ENCODE measurements at places on chromosomes 1 and 21.
A peak's percentile ranks its signal among the peaks of the same experiment; 100 is the strongest.

- DNase-seq = no peak
These were observed 220.0 kb downstream of the SETD4 start for GRCh38 chr21:35840197-35840799.

GRCh38 chr1:201261771-201262547 lies 21.3 kb upstream of the PKP1 start:
- DNase-seq = no peak

- DNase-seq = no peak
These were observed 38.6 kb upstream of the ETS2 start for GRCh38 chr21:38766987-38767722.

GRCh38 chr1:174761335-174761734 lies 238.4 kb upstream of the CACYBP start:
- DNase-seq = no peak

DNA sequence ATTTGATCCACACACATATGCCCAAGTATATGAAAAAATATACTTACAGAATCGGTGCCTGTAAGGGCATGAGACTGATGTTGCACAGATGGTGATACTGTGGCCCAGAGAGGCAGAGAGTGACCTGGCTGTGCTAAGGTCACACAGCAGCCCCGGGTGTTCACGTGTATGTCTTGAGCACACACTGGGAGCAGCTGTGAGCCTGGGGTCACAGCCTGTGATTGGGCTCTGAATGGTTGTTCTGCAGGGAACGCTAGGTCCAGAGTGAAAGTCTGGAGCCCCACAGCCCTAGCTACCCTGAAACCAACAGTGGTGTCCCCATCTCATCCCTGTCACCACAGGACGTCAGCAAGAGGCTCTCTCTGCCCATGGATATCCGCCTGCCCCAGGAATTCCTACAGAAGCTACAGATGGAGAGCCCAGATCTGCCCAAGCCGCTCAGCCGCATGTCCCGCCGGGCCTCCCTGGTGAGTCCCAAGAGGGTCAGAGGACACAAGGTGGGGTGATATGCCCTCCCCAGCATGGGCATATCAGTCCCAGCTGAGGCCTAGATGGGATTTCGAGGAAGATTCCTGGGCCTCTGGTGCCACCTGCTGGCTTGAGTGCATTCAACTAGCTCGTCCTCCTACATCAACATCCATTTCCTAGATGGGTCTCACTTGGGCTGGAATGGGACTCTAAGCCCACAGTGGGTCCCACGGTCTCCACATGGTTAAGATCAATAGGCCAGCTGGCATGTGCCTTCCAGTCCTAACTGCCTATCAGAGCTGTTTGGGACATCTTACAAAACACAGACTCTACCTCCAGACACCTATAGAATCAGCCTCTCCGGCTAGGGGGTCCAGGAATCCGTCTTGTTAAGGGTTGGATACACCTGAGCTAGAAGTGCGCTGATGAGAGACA lies 19.7 kb downstream of the CDK18 start:
- DNase-seq = peak; percentile 93
